ENCODE measurements at places on chromosomes 16 and 17.

DNA sequence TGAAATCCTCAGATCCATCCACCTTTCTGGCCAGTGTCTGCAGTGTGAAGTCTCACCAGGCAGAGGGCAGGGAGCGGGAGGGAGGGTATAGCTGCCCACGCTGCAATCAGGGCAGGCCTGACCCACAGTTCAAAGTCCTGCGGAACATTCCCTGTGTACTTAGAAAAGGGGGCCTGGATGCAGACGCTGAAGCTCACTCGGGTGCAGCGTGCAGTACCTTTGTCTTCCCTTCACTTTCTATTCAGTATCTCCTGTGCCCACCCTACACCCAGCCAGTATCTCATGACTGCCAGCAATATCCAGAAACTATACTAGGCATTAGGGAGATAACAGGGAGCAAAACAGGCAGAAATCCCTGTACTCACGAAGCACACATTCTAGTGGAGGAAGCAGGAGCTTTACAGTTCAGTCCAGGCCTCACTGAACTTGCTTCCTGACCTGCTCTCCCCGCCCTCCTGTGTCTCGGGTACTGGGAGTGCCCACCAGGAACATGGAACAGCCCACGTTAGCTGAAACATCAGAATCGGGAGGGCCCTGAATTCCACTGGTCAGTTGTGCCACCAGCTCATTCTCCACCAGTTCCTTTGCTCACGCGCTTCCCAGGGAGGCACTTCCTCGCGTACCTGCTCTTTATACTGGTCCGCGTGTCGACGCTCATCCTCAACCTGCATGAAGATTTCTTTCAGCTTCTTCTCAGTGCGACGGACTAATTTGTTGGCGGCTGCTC is 42.2 kb downstream of the NDEL1 start:
- DNase-seq: no peak

GRCh38 chr16:79217375-79218011 is 383.0 kb downstream of the MAF start:
- no peak for DNase-seq

- DNase-seq: no peak
Measured at GRCh38 chr17:82129095-82129494, 31.1 kb upstream of the FASN start.

DNA sequence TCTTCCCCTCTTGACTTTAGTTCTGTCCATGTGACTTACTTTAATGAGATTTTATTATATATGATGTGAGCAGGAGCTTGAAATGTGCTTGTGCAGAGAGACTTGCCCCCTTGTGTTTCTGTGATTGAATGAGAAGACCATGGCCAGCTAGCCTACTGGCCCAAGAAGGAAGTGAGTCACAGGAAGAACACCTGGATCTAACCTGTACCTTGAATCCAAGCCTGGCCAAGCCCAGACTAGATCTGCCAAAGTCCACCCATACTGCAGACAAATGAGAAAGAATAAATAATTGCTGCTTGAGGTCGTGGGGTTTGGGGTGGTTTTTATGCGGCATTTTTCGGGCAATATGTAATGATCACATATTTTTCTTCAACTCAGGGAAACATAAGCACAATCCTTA is 9.6 kb downstream of the ABCA10 start:
- DNase-seq: no peak

DNA sequence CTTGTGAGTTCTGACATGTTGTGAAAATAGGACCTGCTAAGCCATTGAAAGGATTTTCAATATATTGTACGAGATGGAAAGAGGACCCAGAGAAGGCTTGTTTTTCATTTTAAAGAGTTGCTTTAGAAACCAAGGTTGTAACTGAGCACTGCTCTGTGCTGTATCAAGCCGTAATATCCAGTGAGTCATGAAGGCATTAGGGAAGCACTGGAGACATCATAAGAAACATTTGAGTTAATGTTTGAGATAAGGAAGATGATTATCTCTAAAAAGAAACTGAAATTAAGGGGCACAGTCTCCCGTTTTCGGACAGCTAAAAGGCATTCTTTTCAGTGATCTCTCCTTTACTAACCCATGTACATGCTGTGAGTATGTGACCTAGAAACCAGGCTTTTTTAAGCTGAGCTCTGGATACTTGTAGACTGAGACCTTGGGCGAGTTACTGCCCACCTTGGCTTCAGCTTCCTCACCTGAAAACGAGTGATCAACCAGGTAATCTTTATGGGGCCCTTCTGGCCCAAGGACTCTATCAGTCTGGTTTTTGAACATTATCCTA is 149.2 kb upstream of the TBX2 start:
- DNase-seq: no peak

DNA sequence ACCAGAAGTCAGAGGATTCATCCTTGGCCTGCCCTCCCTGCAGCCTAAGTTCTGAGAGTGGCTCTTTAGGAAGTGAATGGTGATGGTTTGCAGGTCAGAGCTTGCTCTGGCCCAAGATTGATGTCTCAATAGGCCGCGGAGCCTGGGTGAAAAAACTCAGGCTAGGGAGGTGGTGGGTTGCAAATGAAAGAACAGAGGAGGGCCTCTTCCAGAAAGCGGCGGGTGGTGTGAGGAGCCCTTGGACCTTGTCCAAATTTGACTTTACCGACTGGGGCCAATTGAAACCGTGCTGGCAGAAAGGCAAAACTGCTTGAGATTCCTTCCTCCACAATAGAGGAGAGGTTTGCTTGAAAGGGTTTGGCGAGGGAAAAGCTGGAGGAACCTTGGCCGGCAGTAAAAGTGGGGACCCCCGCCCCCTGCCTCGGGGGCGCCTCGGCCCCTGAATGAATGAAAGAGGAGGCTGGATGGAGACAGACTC is 331.3 kb downstream of the SEC14L1 start:
- no peak for DNase-seq

- no peak for DNase-seq
Measured at GRCh38 chr16:361341-361871, 8.9 kb upstream of the AXIN1 start.

DNA sequence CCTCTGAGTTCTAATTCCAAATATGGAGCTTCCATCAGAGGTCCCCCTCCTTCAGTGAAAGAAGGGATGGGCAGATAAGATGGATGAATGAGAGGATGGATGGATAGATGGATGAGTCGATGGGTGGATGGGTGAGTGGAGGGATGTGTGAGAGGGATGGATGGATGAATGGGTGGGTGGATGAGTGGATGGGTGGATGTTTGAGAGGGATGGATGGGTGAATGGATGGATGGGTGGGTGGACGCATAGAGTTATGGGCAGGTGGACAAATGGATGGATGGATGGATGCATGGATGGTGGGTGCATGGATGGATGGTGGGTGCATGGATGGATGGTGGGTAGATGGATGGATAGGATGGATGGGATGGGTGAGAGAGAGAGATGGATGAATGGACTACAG is 69.0 kb downstream of the MGAT5B start:
- no peak for DNase-seq

GRCh38 chr17:57461082-57461481 is 204.8 kb downstream of the MSI2 start:
- no peak for DNase-seq

GRCh38 chr17:50420419-50421112 is 5.5 kb upstream of the ACSF2 start:
- no peak for DNase-seq

- DNase-seq: no peak
Measured at GRCh38 chr17:6559753-6560215, 3.4 kb upstream of the PITPNM3 start.

DNA sequence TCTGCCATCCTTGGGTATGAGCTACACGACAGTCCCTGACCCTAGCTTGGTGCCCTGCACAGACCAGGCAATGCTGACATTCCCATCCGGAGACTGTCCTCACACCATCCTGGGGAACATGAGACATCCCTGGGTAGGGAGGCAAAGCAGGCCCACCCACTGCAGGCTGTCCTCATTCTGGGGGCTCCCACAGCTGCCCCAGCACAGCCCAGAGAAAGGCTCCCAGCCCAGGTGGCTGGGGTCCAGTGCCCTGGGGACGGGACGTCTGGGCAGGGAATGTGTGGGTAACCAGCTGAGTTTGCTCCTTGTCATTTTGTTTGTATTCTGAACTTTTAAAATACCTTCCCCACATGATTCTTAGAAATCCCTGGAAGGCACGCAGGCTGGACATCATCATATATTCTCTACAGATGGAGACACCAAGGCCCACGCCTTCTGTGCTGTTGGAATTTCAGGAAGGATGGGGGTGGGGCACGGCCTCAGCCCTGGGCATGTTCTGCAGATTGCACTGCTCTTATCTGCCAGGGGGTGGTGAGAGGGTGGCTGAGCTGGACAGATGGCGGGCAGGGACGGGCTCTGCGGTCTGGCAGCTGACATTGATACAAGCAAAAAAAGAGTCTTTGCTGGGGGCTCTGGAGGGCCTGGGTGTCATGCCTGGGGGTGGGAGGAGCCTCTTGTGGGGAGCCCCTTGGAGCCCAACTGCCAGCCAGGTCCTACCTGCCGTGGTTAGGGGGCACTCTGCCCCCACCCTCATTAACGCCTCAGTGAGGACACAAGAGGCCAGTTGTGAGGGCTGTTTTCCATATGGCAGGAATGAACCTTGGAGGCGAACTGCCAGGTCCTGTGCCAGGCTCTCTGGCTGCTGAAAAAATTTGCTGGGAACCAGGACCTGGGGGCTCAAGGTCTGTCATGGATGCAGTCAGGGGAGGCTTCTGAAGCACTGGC is 28.4 kb downstream of the LRRC75A start:
- peak; percentile 56 for DNase-seq

DNA sequence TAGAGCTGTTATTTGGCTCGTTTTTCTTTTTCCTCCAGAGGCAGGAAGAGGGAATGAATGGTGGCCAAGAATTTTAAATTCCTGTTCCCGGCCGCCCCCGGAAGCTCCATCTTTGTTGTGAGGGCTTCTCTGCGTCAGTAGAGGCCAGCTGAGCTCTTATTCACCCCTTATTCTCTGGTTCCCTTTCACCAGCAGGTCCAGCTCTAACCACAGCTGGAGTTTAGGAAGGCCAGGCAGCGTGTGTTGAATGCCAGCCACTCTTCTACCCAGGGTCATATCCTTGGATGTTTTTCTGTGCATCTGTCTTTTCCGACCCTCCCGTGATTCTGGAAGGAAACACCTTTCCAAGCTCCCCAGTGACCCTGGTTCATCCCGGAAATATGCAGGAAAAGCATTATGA is 570.5 kb downstream of the WWOX start:
- DNase-seq: peak; percentile 30

GRCh38 chr17:16491703-16492612 is at the start of gene LRRC75A:
Gene LRRC75A, minus strand, starts transcription at chr17:16492193. Its CDS starts 203 bp downstream, at chr17:16491990.
- DNase-seq: peak; percentile 30

DNA sequence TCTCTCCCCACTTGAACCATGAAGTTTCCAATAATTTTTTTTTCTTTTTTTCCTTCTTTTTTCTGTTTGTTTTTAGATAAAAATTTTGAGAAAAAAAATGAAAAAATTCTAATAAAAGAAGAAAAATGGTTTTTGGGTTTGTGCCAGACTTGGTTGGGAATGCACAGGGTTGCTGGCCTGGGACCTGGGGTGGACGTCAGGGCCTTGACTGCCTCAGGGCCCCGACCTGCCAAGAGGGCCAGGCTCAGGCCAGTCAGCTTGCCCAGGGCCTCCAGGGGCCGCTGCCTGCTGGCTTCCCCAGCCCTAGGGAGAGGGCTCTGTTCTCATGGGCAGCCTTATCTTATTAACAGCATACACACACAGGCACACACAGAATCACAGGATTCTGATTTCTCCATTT is 6.5 kb downstream of the TBX6 start:
- DNase-seq: no peak

- DNase-seq: no peak
Measured at GRCh38 chr16:89564476-89565255, 4.2 kb downstream of the RPL13 start.

- no peak for DNase-seq
Measured at GRCh38 chr16:54055191-54055590, 231.4 kb downstream of the IRX3 start.

DNA sequence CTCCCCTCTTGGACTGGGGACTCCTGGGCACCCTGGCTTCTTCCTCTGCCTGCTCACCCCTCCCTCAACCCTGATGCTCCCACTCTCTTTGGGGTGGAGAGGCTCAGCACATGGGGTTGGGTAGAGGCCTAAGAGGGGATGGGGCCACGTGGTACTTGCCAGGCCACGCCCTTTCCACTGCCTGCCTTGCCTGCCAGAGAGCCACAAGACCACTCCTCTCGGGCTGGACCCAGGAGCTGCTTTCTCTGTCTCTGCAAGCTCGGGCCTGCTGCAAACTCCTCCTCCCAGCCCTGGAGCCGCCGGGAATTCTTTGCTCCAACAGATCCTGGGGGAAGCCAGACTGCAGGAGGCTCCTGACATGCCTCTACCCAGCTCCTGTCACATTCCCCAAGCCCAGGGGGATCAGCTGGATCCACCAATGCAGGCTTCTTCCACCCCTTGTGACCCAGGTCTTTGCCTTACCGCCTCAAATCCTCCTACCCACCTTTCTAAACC is 11.8 kb downstream of the DLX4 start:
- DNase-seq: no peak

- DNase-seq: no peak
Measured at GRCh38 chr16:79276501-79276900, 324.0 kb downstream of the MAF start.

DNA sequence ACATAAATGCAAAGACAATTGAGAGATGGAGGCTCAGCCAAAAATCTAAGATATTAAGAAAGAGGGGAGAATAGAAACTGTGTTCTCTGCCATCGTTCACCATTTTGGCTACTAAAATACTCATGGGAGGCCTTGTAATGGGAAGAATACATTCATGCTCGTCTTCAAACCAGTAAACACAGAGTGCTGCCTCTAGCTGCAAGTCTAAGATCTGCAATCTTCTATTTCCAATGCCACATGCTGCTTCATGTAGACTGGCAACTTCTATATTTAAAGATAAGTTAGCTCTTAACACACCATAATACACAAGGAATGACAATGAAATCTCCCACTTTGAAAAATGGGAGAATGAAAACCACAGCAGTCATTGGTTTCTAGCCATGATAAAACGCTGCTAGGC is 387.3 kb downstream of the HS3ST3B1 start:
- DNase-seq: no peak

DNA sequence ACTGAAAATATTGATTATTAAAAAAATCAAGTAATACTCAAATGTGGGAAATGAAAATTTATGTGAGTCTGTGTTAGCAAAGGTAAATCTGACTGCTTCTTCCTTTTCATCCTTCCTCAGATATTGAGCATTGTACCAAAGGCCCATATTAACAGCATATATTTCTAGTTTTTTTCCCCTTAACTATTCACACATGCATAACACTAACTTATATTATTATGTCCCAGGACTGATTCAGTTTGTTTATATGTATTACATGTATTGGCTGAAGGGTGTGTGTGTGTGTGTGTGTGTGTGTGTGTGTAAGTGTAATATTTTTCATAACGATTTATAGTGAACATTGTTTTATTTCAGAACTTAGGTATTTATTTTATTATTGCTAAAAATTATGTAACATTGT is 74.2 kb downstream of the BCAS3 start:
- no peak for DNase-seq

- DNase-seq: no peak
Measured at GRCh38 chr16:73056448-73056847, 8.5 kb upstream of the ZFHX3 start.

Measured in mucosa of gallbladder (tissue), 1 donor.